Liver (tissue), 10 donors: ENCODE measurements at places on chromosomes 3 and 15.

DNA sequence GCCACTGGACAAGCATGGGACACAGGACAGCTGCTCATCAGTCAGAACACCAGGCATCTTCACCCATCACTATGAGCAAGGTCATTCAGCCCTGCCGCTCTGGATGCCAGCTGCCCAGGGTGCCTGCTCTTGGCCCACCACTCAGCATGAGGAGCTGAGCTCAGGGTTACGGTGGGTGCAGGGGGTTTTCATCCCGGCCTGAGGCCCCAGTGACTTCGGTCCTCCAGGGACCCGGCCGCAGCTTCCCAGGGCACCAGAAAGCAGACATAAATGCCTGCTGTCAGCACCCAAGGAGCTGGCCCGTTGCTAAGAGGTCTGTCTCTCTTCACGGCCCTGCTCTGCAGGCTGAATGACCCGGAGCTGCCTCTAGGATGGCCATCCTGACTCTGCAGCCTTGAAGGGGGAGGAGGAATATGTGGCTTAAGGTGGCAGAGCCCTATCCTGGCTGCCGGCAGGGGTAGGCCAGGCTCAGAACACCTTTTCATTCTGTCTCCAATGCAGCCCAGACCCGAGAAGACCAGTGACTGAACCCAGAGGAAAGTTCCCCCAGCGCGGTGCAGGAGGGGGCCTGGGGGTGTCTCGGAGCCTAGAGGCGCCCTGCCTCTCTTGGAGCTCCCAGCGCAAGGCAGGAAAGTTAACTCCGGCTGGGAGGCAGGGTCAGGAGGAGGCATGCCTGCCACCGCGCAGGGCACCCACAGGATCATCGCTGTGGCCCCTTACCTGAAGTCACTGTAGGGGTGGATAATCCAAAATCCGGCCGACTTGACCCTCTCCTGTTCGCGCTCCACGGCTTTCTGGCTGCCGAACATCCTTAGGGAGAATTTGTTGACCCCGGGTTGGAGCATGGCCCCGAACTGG lies 1.8 kb downstream of the HCN4 start:
- no peak for DNase-seq

DNA sequence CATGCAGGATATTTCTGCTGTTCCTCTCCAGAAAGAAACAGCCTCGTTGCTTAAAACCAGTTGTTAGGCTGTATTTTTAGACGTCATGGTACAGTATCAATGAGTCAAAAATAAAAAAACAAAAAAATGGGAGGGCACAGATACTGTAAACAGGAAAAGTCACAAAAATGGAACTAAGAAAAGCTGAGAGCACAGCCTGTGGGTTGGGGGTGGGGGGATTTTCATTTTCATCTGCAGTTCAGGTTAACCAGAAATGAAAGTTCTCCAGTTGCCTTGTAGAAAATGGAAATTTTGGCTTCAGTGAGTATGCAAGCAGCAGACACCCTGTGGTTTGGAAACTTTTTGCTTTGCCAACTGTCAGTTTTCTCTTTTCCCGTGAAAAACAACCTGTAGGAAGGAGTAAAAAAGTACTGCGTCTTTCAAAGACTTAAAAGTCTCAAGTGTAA lies 59.0 kb downstream of the FRMD4B start:
- DNase-seq, result no peak

DNA sequence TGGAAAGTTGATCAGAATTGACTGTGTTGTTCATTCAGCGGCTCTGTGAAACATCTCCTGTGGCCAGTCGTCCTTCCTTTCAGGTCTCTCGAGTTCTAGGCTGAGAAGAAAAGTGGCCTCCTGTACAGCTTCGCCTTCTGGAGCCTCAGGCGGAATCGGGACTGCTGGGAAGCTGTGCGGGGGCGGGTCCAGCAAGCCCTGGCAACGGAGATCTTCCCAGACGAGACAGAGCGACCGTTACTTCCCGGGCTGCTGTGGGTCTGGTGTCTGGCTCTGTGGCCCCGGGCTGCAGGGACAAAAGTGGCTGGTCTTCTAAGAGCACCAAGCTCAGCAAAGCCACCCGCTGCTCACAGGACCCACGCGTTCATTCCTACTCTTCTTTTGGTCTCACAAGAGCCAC lies 88.6 kb upstream of the CACNA2D3 start:
- DNase-seq, result no peak

GRCh38 chr3:144770915-144771351 lies 799.3 kb downstream of the DIPK2A start:
- DNase-seq, result no peak

GRCh38 chr3:127835993-127836882 lies 13.9 kb upstream of the MGLL start:
- DNase-seq, result no peak

- peak; percentile 58 for DNase-seq
These were observed 1.4 kb downstream of the IGF1R start for GRCh38 chr15:98649472-98650416.

DNA sequence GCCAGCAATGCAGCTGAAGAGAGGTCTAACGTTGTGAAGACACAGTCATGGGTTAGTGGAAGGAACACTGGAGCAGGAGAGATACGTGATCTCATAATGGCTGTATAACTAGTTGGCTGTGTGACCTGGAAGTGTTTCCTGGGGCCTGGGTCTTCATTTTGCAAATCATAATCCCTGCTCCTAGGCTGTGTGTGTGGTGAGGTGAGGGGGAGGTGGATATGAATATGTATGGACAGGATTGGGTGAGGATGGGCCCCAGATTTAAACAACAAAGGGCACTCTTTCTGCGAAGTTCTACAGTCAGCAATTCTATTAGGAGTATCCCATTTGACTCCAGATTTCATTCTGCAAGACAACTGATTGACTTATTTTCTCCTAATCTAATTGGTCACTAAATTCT lies 41.3 kb downstream of the ANKRD28 start:
- no peak for DNase-seq

DNA sequence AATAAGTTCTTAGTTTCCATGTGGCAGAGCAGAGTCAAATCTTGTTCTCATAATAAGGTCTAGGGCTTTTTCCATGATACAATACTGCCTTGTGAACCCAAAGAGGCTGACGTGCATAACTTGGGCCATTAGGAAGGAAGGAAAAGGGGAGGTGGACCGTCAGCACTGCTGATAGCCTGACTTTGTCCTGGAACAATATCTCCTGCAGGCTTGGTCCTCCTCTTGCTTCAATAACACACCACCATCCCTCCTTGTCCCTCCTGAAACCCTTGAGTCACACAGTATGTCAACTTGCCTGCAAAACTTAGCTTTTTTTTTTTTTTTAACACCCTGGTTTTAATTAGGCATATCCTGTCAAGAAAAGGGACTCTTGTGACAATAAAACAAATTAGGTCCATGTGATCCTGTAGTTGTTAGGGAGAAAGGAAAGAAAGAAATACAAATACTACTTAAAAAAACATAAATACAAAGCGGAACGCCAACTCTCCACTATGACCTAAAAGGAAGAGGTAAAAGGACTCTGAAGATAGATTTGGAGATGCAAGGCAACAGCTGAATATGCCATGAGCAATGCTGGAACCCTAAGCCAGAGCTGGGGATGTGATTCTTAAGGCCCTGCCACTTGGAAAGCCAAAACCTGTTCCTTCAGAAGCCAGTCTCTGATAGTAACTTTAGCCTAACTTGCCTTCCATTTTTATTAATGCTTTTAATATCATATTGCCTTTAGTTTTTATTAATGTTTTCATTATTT lies 67.0 kb downstream of the WWTR1 start:
- DNase-seq, result no peak

DNA sequence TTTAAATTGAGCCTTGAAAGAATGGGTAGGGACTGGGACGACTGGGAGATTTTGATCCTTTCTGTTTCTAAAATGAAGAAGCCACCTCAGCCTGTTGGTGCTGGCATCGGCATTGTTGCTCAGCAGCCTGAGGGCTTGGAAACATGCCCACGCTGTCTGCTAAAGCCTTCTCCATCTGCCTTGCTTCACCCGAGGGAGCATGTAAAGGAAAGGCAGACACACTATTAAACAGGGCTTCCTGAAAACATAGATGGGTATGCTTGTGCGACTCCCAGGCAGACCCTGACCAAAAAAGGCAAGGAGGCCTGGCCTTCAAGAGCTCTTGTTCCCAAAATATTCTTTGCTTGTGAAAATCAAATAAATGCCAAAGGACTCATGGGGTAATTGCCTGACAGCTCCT lies 84.2 kb upstream of the SLC4A7 start:
- DNase-seq, result no peak

- DNase-seq, result no peak
These were observed 4.0 kb upstream of the SEMA3F start for GRCh38 chr3:50150863-50151686.

DNA sequence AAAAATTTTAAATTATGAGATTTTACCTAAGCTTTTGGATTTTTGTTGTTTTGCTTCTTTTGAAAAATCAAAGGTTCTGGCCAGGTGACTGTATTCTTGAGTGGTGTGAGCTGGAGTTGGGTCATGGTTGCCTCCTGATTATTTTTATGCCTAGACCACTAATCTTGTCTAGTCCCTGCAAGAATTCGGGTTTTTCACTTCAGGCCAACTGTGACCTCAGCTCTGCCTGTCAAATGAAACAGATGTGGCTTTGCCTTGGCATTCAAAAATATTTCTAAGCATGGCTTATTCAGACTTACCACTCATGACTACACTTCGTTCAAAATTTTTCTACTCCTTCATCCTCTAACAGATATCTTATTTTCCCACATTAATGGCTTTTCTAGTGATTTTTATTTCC lies 25.4 kb upstream of the CDV3 start:
- DNase-seq, result no peak

DNA sequence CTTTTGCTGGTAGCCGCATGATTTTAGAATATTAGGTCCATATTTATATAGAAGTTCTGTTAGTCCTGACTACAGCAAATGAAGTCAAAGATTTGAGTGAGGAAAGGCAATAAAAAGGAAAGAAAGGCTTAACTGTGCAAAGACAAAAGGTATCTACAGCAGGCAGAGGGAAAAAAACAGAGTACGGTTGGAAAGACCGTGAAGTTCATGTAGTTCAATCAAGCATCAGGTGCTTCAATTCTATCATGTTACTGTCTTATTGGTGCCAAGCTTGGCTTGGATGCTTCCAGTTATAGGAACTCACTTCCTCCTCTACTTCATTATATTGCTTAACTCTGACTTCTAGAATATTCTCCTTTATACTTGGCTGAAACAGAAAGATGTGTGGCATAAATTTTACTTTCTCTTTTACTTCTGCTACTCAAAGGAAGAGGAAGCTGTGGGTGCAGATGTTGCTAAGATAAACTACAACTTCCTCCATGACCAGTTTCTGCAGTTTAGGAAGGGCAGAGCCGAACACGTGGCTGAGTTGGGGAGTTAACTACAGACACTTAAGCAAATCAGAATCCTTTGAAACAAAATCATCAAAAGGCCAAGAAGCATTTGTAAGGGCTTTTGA lies 72.6 kb upstream of the ZBED2 start:
- no peak for DNase-seq

GRCh38 chr3:166993015-166993630 lies 387.0 kb downstream of the ZBBX start:
- DNase-seq, result no peak

GRCh38 chr3:20222274-20222673 lies 36.3 kb upstream of the SGO1 start:
- no peak for DNase-seq

- DNase-seq, result no peak
These were observed 41.4 kb downstream of the CTDSPL2 start for GRCh38 chr15:44468709-44469385.

DNA sequence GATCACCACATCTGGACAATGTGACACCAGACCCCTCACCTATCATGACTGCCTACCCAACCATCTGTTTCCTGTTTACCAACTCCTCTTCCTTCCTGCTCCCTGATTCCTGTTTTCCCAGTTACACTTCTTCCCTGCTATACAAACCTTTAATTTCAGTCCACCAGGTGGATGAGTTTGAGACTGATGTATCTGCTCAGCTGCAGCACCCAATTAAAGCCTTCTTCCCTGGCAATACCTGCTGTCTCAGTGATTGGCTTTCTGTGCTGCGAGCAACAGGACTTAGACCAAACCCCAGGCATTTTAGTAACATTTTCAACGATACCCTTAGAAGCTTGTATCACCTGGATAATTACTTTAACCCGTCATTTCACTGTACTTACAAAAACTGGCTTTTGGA lies 968.2 kb upstream of the NR2F2 start:
- DNase-seq, result no peak

DNA sequence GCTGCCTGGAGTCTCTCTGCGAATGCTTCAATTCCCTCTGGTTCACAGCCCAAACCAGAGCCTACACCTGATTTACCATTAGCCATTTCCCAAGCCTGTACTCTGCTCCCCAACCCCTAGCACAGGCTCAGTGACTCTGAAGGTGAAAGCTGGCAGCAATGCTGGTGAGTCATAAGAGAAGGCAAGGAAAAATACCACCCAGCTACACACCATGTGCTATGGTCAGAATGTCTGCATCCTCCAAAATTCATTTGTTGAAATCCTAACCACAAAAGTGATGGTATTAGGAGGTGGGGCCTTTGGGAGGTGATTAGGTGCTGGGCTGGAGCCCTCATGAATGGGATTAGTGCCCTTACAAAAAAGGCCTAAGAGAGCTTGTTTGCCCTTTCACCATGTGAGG lies 117.1 kb upstream of the TJP1 start:
- no peak for DNase-seq
